ENCODE measurements at places on chromosomes 5 and 9.

GRCh38 chr5:15539951-15540350 lies 40.0 kb downstream of the FBXL7 start:
- DNase-seq = no peak

GRCh38 chr5:140038373-140038957 lies 4.6 kb downstream of the NRG2 start:
- DNase-seq = no peak

DNA sequence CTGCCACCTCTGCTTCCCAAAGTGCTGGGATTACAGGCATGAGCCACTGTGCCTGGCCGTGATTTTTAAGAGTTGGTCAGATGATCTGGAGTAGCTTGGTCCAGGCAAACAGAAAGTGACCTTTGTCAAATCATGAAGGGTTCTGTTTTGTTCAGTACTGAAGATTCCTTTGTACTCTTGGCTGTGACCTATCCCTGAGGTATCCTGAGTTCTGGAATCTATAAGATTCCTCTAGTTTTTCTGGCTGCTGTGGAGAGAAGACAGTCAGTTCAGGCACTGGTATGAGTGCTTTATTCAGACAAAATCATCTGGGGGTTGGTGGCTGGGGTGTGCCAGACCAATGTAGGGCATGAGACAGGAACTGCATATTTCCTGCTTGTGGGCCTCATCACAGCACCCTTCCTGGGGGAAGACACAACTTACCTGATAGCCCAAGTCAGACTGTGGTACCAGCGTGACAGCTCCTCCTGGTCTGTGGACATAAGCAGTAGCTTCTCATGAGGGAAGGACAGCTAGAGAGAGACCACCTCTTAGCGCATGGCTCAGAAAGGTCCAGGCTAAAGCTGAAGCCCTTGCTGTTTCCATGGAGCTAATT lies 3.1 kb downstream of the ARHGEF39 start:
- DNase-seq = no peak

GRCh38 chr5:98721231-98721928 lies 52.1 kb upstream of the RGMB start:
- no peak for DNase-seq

DNA sequence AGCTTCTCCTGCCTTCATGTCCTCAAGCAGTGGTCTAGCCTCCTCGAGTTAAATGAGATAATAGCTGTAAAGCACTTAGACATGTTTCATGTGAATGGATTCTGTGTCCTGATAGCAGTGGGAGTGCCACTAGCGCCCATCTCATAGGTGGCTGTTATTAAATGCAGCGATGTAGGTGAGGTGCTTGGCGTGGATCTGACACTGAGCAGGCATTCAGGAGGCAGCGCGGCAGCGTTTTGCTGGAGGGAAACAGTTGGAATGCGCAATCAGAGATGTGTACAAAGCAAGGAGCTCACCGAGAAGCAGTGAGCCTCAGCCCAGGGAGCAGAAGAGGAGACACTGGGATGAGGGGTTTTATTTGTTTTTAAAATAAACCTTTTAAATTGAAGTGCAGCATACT lies 106.6 kb downstream of the RGS3 start:
- no peak for DNase-seq

Data from stimulated activated CD8-positive, alpha-beta memory T cell treated with anti-CD3 and anti-CD28 coated beads, Interleukin-4, amount 100 ng/mL, for 1 hour (primary cell).